ENCODE measurements at places on chromosomes 1 and 21. TPM values are rescaled to one million over a fixed set of nuclear protein-coding genes. Genes with fewer than 3 reads are reported as not detected.
A peak's percentile ranks its signal among the peaks of the same experiment; 100 is the strongest.

- peaks cover 44% of the 10 kb centered on the region for H3K4me1 ChIP-seq
- DNase-seq = peak; percentile 81
- H3K27ac ChIP-seq = peak overlapping the region; percentile 78
These were observed 1.7 kb downstream of the BEST4 start for GRCh38 chr1:44786138-44786840.

GRCh38 chr21:46089285-46089684, 8.6 kb upstream of the COL6A2 start:
- peaks cover 3% of the 10 kb centered on the region for H3K4me1 ChIP-seq
- DNase-seq = peak; percentile 30
- peaks cover 5% of the 10 kb centered on the region for H3K27me3 ChIP-seq

Gene ANGPTL3
- total RNA-seq = not detected

- H3K27ac ChIP-seq = no peak overlapping the region
- no peaks in the 10 kb centered on the region for H3K27me3 ChIP-seq
- DNase-seq = no peak
- peaks cover 9% of the 10 kb centered on the region for H3K4me1 ChIP-seq
- no peak overlapping the region for H3K4me3 ChIP-seq
These were observed 5.0 kb downstream of the PEX10 start for GRCh38 chr1:2407166-2407990.

GRCh38 chr1:3536420-3537195, 74.7 kb downstream of the MEGF6 start:
- no peak overlapping the region for H3K4me3 ChIP-seq
- no peak for DNase-seq
- H3K27me3 ChIP-seq = no peaks in the 10 kb centered on the region
- no peak overlapping the region for H3K27ac ChIP-seq
- H3K4me1 ChIP-seq = no peaks in the 10 kb centered on the region

- H3K36me3 ChIP-seq = peaks cover 2% of the 10 kb centered on the region
- H3K4me3 ChIP-seq = no peak overlapping the region
- H3K27ac ChIP-seq = no peak overlapping the region
These were observed 70.2 kb downstream of the FOXD2 start for GRCh38 chr1:47507881-47508701.

GRCh38 chr1:164559342-164560051, 513 bp downstream of the PBX1 start:
- no peak for DNase-seq
- H3K27me3 ChIP-seq = peaks cover 20% of the 10 kb centered on the region
- peaks cover 1% of the 10 kb centered on the region for H3K36me3 ChIP-seq
- H3K27ac ChIP-seq = no peak overlapping the region
- H3K4me1 ChIP-seq = peaks cover 4% of the 10 kb centered on the region

Gene KRTAP21-2
- total RNA-seq = not detected

Data from activated CD8-positive, alpha-beta memory T cell treated with anti-CD3 and anti-CD28 coated beads, Interleukin-2, amount 10 ng/mL, durations not matched to agents 7 days and 5 days (primary cell).